ENCODE measurements at places on chromosomes 7 and 10.
A peak's percentile ranks its signal among the peaks of the same experiment; 100 is the strongest.

DNA sequence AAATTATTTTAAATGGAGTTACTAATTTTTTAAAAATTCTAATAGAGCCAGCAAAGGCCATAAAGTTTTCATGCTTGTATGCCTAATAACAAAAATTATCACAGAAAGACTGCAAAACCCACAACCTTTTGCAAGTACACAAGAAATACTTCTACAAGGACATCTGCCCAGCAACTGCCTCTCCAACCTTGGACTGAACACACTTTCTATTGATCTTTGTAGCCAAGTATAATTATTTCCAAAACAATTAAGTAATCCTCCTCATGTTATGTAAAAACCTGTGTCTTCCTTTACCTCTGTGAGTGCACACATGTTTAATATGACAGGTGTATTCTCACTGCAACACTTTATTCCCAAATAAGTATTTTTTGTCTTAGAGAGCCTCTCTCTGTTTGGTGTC, 16.6 kb upstream of the ACSM6 start:
- DNase-seq = no peak

GRCh38 chr10:22723343-22723779, 9.0 kb upstream of the PIP4K2A start:
- DNase-seq = peak; percentile 72

GRCh38 chr10:35895331-35895730, 253.2 kb upstream of the FZD8 start:
- DNase-seq = no peak

DNA sequence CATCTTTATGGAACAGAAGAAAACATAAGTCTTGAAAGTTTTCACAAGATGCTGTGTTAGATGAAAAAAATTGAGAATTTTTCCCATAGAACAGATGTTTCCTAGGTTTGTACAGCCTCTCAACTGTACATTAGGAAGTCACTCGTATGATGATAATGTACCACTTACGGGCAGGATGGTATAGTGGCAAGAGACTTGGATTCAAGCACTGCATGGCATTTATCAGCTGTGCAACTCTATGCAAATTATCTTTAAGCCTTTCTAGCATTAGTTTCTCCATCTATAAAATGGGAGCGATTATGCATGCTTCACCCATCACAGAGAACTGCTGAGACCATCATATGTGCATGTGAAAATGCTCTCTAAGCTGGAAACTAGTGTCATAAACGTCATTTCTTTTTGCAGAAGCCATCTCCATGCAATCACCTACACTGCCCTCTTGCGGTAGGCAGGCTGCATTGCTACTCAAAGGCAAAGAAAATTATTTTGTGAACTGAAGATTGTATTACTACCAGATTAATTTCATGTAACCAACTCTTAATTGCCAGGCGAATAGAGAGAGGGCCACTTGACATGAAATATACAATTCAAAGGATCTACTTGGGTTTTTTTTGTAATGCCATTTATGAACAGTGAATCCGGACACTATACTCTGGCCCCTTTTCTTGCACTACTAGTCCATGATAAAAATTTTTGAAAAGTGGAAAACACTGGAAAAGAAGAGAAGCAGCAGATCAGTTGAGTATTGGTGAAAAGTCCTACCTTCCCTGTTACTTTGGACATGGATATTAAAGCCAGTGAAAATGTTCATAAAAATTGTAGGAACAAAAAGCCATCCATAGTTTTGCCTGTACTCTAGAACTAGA, 102.3 kb downstream of the JAZF1 start:
- DNase-seq = no peak

GRCh38 chr10:119421891-119422681, 120.4 kb downstream of the RGS10 start:
- no peak for DNase-seq

All from GM12864 (cell line).